NCI-H2029 treated with DMSO at 0.1 percent for 48 hours (cell line): ENCODE measurements at places on chromosomes 6 and 20.

GRCh38 chr6:128206610-128207426 is 306.0 kb upstream of the THEMIS start:
- no peak for DNase-seq

GRCh38 chr6:145306489-145306888 is 428.8 kb downstream of the EPM2A start:
- DNase-seq = no peak

- no peak for DNase-seq
These were observed 33.1 kb upstream of the SMLR1 start for GRCh38 chr6:130794010-130794697.

- DNase-seq = no peak
These were observed 11.1 kb upstream of the TCF15 start for GRCh38 chr20:621125-621756.

- no peak for DNase-seq
These were observed 40.3 kb upstream of the C20orf144 start for GRCh38 chr20:33621717-33622400.
